AG10803 (cell line): ENCODE measurements at places on chromosomes 6 and 20.
A peak's percentile ranks its signal among the peaks of the same experiment; 100 is the strongest.

GRCh38 chr20:61802721-61803311 lies 262.9 kb downstream of the TAF4 start:
- DNase-seq, result no peak

GRCh38 chr6:90204327-90205056 lies 92.2 kb downstream of the BACH2 start:
- DNase-seq, result no peak

DNA sequence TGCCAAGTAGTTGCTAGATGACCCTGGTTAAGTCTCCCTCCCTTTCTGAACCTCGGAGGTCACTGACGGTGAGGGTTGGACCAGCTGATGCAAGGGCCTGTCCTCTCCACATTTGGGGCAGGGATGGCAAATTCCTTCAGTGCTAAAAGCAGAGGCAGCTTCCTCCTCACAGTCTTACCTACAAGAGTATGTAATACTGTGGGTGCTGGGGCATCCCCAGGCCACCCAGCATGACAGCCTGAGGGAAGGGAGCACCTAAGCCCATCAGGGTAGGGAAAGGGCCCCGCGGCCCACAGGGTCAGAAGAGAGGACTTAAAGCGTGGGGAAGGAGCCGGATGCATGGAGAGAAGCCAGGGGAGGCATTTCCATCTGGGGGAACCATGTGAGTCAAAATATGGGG lies 38.0 kb downstream of the TGM3 start:
- DNase-seq, result no peak

DNA sequence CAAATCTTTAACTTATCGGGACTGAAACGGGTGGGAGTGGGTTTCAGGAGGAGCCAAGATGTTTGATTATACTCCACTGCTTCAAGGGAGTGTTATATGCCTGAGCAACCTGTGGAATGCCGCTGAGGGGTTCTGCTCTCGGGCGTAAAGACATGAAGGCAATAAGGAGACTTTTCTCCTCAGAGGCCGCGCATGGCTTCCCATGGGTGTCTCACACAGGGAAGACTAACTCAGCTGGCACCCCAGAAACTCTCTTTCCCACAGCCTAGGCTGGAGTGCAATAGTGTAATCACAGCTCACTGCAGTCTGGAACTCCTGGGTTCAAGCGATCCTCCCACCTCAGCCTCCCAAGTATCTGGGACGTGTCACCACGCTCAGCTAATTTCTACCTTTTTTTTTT lies 5.1 kb upstream of the C20orf141 start:
- DNase-seq, result no peak

- DNase-seq, result no peak
These were observed 656.3 kb upstream of the NOX3 start for GRCh38 chr6:156111913-156112312.

- DNase-seq, result peak; percentile 64
These were observed 696 bp upstream of the SIRPA start for GRCh38 chr20:1894471-1894950.

- DNase-seq, result peak; percentile 73
These were observed 86.5 kb downstream of the BANF2 start for GRCh38 chr20:17786221-17786718.

DNA sequence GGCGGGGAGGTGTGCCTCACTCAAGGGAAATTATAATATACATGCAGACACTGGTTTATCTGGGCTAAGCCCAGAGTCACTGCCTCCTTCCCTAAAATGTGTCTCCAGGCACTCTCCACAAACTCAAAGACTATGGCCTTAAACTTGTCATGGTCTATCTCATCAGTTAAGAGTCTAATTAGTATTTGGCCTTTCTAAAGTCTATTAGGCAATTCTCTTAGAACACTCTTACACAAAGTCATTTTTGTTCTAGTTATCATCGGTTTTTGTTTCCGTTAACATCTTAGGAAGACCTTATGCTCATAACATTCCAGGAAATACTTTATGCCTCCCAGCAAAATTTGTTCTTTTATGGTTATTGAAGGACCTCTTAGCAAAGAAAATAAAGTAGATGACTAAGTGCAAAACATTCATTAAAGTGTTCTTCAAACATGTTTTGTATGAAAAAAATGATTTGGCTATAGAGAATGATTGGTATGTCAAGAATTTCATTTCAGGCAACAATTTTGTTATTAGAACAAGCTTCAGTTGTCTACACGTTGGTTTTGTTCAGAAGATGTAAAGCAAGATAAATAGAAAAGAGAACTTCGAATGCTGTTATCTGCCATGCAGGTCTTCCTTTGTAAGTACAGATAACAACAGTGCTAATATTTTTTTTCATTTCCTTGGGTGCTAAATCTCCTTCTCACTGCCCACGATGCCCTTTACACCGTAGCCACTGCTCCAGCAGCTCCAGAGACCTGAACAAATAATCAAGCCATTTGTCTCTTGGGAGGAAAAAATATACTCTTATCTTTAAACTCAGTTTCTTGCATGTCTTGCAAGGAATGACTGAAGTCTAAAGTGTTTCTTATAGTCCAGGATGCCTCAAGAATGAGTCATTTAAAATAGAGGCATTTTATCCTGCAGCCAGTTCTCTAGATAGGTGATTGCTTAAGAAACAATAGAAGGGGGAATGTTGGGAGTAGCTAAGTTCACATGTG lies 170.4 kb downstream of the HTR1B start:
- peak; percentile 92 for DNase-seq

- no peak for DNase-seq
These were observed at the start of gene LTB for GRCh38 chr6:31582230-31582643. TSS of gene LTB (minus strand) at chr6:31582424. CDS start at chr6:31582417, 7 bp downstream.

GRCh38 chr20:38253571-38253970 lies 7.0 kb downstream of the KIAA1755 start:
- DNase-seq, result no peak

DNA sequence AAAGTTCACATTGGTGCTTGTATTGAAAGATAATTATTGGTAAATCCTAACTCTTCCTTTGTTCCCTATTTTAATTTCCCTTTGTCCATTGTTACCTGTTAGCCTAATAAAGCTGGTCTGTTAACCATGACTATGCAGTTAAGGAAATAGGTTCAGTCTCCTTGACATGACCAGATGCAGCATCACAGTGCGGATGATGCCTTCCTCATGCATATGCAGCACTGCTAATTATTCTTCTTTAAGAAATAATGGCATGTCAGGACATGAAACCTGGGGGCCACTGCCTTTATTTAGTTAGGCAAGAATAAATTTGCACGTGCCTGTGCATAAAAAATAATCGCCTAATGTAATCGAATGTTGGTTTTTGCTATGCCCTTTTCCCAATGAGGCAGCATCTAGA lies 16.5 kb downstream of the PBOV1 start:
- DNase-seq, result no peak

DNA sequence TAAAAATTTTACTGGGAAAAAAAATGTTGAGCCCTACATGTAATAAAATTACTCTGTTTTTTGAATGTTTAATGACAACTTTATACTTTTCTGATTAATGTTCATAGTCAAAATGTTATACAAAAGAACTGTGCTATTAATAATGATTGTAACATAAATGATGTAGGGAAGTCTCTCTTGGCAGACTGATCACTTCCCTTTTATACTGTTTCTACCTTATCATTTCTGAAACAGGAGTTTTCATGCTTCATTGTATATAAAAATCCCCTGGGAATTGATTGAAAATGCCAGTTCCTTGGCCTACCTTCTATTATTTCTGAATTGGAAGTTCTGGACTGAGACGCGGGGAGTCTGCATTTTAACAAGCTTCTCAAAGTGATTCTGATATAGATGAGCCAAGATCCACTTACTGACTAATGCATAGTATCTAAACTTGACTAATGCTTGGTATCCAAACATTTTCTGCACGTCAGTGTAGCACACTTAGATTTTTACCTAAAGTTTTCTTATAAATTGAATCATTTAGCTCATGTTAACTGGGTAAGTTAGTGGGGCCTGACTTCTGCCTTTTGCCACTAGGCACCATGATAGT lies 7.2 kb upstream of the HDAC2 start:
- DNase-seq, result no peak

- no peak for DNase-seq
These were observed 6.2 kb upstream of the DDX43 start for GRCh38 chr6:73388433-73388799.

GRCh38 chr20:49887251-49888211 lies 27.8 kb downstream of the SPATA2 start:
- DNase-seq, result peak; percentile 20
